ENCODE measurements at places on chromosomes 11 and 22. TPM values are rescaled to one million over a fixed set of nuclear protein-coding genes. Genes with fewer than 3 reads are reported as not detected.

DNA sequence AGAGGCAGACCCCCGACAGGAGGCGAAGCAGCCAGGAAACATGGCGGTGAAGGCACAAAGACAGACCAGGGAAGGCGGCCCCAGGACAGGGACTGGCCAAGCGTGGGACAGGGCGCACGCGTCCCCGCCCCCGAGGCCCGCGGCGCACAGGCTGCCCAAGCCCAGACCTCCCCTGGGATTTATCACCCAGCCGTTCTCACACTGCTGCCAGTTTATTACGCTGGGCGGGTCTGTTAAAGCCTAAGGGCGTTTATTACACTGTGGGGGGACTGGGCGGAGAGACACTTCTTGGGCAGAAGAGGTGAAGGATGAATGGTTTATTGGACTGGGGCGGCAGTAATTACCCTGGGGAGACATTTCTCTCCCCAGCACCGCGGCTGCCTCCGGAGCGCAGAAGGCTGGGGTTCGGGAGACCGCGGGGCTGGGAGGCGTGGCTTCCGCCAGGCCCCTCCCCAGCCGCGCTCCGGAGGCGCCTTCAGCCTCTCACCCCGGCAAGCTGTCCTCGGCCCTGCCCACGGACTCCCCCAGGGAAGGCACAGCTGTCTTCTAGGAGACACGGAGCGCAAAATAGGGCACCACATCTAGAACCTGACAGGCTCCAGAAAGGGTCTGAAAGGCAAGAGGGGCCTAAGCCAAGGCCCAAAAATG is 47.1 kb downstream of the SLC22A12 start:
- no peak overlapping the region for H3K27ac ChIP-seq
- H3K27me3 ChIP-seq: peaks cover 18% of the 10 kb centered on the region
- H3K4me3 ChIP-seq: no peak overlapping the region
- no peak for DNase-seq
- H3K36me3 ChIP-seq: no peaks in the 10 kb centered on the region

DNA sequence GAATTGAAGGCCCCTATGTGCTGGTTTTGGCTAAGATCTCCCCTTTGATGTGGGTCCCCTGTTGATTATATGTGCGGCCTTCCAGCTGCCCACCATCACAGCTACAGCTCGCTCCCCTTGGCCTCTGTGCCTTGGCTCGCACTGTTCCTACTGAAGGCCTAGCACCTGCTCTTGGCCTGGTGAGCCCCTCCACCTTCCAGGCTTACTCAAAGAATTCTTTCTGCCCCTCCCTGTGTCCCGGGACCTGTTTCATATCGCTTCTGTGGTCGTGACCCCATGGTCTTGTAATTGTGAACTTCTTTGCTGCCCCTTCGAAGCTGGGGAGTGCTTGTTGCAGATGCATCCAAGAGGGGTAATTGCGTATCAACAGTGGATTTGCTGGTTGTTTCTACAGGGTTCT is 12.5 kb downstream of the PEX26 start:
- H3K36me3 ChIP-seq: peaks cover 44% of the 10 kb centered on the region
- no peak for DNase-seq
- H3K27me3 ChIP-seq: no peaks in the 10 kb centered on the region
- H3K4me1 ChIP-seq: no peaks in the 10 kb centered on the region
- H3K4me3 ChIP-seq: no peak overlapping the region

DNA sequence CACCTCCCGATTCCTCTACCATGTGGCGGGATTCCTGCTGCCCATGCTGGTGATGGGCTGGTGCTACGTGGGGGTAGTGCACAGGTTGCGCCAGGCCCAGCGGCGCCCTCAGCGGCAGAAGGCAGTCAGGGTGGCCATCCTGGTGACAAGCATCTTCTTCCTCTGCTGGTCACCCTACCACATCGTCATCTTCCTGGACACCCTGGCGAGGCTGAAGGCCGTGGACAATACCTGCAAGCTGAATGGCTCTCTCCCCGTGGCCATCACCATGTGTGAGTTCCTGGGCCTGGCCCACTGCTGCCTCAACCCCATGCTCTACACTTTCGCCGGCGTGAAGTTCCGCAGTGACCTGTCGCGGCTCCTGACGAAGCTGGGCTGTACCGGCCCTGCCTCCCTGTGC is 10.5 kb downstream of the CXCR5 start:
- peaks cover 13% of the 10 kb centered on the region for H3K36me3 ChIP-seq
- H3K4me1 ChIP-seq: peaks cover 44% of the 10 kb centered on the region
- no peak overlapping the region for H3K4me3 ChIP-seq
- no peak for DNase-seq

GRCh38 chr11:74070723-74071492 is 62.0 kb upstream of the UCP3 start:
- no peaks in the 10 kb centered on the region for H3K27me3 ChIP-seq
- H3K36me3 ChIP-seq: peaks cover 23% of the 10 kb centered on the region
- H3K4me3 ChIP-seq: no peak overlapping the region
- no peak overlapping the region for H3K27ac ChIP-seq
- no peaks in the 10 kb centered on the region for H3K4me1 ChIP-seq

DNA sequence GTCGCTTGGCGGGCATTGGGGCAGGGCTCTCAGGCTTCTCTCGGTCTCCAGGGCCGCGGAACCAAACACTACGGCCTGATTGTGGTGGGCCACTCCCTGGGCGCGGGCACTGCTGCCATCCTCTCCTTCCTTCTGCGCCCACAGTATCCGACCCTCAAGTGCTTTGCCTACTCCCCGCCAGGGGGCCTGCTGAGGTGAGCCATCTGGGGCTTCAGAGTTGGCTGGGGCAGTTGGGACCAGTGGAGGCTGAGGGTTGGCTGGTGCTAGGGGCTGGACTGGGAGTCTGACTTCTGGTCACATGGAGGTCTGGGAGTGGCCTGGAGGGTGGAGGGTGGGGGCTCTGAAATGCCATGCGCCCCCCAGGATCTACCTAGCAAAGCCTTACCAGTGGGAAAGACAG is 15.3 kb upstream of the MYRF start:
- no peak overlapping the region for H3K4me3 ChIP-seq
- no peaks in the 10 kb centered on the region for H3K27me3 ChIP-seq
- H3K36me3 ChIP-seq: no peaks in the 10 kb centered on the region

DNA sequence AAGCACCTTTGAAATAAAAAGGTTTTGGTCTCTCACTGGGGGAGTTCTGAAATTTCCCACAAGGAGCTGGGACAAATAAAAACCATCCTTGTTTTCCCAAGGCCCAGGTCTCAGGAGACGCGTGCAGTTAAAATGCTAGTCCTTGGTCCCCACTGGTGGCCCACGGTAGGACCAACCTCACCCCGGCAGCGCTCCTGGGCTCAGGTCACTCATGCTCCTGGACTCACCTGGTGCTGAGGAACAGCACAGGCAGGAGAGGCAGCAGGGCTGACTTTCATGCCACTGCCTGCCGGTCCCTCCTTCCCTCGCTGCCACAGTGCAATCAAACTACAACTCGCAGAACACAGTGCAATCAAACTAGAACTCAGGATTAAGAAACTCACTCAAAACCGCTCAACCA is 356.8 kb upstream of the CCDC179 start:
- no peaks in the 10 kb centered on the region for H3K27me3 ChIP-seq
- no peak overlapping the region for H3K27ac ChIP-seq
- H3K4me3 ChIP-seq: no peak overlapping the region
- no peak for DNase-seq

DNA sequence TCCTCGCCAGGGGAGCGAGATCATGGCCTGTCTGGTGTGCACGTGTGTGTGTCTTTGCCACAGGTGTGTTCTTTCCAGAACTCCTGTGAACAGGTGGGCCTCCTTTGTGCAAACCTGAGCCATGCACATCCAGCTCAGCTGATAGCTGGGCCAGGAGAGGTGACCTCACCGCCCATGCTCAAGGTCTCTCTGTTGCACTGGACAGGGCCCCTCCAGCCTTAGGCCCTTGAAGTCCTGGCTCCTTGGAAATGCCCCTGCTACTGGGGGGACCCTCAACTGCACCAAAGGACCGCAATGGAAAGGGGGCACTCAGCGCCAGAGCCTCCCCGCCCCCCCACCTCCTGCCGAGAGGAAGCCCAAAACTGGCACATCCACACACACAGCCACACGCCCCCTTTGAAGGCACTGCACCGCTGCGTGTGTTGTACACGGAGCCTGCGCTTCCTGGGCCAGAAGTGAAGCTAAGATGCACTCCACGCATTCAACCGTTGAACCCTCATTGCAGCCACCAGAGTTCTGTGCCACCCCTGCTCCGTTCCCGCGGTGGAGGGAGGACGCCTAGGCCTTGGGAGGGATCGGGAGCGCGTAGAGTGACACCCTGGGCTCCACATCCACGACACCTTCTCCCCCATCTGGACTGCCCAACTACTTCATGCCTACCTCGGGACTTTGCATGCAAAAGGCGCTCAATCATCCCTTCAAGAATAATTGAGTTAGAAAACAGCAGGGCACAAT is 16.4 kb upstream of the IL2RB start:
- peak; percentile 50 for DNase-seq
- H3K27ac ChIP-seq: peak overlapping the region; percentile 66
- no peaks in the 10 kb centered on the region for H3K36me3 ChIP-seq
- H3K4me1 ChIP-seq: peaks cover 2% of the 10 kb centered on the region
- no peak overlapping the region for H3K4me3 ChIP-seq

DNA sequence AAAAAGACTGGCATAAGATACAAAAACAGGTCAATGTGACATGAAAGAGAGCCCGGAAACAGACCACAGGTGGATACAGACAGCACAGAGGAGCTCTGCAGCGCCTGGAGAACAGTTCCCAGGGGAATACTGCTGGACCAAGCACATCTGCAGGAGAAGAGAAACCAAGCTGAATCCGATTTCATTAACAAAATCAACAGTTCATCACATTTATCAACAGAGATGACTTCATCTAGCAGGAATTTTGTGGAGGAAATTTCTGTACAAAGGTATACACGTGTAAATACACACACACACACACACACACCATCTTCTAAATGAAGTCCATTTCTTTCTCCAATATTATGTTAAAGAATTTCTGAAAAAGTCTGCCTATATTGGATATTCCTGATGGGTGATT is 17.1 kb downstream of the YPEL1 start:
- H3K27me3 ChIP-seq: no peaks in the 10 kb centered on the region
- peaks cover 8% of the 10 kb centered on the region for H3K4me1 ChIP-seq
- DNase-seq: no peak
- no peak overlapping the region for H3K27ac ChIP-seq

DNA sequence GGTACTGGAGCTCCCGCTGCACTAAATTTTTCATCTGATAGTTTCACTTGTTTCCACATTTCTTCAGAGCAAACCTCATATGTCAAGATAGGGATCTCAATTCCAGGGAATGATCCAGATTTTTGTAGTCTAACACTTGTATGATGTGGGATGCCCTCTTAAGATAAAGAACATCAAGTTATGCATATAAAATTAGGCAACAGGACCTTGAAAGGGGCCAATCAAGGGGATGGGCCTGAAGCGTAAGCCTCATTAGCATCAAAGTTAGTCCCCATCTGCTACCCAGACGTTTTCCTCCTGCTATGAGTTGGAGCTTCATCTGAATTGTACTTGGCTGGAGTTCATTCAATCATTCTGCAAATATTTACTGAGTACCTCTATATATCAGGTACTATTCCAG is 17.5 kb downstream of the PDGFD start:
- H3K36me3 ChIP-seq: no peaks in the 10 kb centered on the region
- H3K27ac ChIP-seq: no peak overlapping the region
- DNase-seq: no peak
- H3K27me3 ChIP-seq: no peaks in the 10 kb centered on the region
- H3K4me1 ChIP-seq: no peaks in the 10 kb centered on the region
- no peak overlapping the region for H3K4me3 ChIP-seq

- no peak overlapping the region for H3K4me3 ChIP-seq
- H3K4me1 ChIP-seq: no peaks in the 10 kb centered on the region
- DNase-seq: no peak
- no peaks in the 10 kb centered on the region for H3K27me3 ChIP-seq
- no peaks in the 10 kb centered on the region for H3K36me3 ChIP-seq
- no peak overlapping the region for H3K27ac ChIP-seq
Observed at GRCh38 chr11:118102721-118103261, 16.0 kb upstream of the SMIM35 start.

GRCh38 chr11:404551-405264 is 10.1 kb downstream of the SIGIRR start:
- peaks cover 13% of the 10 kb centered on the region for H3K4me1 ChIP-seq
- no peak overlapping the region for H3K4me3 ChIP-seq
- DNase-seq: no peak

- H3K27me3 ChIP-seq: no peaks in the 10 kb centered on the region
- H3K4me3 ChIP-seq: no peak overlapping the region
- no peak for DNase-seq
- H3K4me1 ChIP-seq: no peaks in the 10 kb centered on the region
Observed at GRCh38 chr11:58763120-58763490, 31.4 kb upstream of the GLYAT start.

DNA sequence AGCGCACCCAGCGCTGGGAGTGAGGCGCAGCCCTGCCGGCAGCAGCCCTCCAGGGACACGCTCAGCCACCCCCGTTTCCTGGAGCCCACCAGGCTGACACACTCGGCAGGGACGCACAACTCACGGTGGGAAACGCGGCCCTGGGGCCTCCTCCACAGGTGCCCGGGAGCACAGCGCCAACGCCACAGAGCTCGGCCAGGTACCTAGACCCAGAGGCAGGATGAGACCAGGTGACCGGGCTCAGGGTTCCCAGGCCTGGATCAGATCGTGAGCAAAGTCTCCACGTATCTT is 18.0 kb downstream of the TUBGCP6 start:
- H3K27me3 ChIP-seq: no peaks in the 10 kb centered on the region
- no peak overlapping the region for H3K4me3 ChIP-seq
- peaks cover 77% of the 10 kb centered on the region for H3K36me3 ChIP-seq
- no peak for DNase-seq

DNA sequence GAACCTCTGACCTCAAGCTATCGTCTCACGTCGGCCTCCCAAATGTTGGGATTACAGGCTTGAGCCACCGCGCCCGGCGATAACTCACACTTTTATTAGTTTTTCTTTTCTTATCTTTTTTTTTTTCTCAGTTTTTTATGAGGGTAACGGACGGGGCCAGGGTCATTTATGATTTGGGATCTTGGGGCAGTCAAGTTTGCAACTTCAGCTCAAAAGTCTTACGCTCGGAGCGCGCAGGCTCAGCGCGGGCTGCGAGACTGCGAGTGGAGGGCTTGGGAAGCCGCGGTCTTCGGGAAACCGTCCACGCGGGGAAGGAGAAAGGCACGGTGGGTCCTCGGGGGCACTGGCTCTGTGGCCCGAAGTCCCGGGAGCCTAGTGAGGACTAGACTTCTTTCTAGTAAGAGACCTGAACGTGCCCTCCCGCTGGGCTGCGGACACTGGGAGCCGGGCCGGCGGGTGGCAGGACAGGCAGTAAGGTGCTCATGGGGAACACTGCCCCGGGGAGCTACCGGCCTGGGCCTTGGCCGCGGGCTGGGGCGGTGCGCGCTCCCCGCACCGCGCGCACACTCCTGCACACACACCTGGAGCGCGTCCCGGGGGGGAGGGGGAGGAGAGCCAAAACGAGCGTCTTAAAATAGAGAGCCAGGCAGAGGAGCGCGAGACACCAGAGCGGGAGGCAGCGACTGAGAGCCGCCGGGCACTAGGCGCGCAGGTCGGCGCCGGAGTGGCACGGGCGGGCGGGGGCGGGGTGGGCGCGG is 476 bp upstream of the BARX2 start:
- H3K4me3 ChIP-seq: no peak overlapping the region
- H3K36me3 ChIP-seq: no peaks in the 10 kb centered on the region
- no peak overlapping the region for H3K27ac ChIP-seq
- peaks cover 3% of the 10 kb centered on the region for H3K4me1 ChIP-seq

- no peak overlapping the region for H3K4me3 ChIP-seq
- DNase-seq: no peak
- H3K27me3 ChIP-seq: no peaks in the 10 kb centered on the region
- no peaks in the 10 kb centered on the region for H3K4me1 ChIP-seq
- peaks cover 62% of the 10 kb centered on the region for H3K36me3 ChIP-seq
Observed at GRCh38 chr22:31818481-31819392, 64.9 kb downstream of the DEPDC5 start.

Gene ACCSL
- 0.05 TPM for total RNA-seq

Gene SPCS2
- total RNA-seq: 29.3 TPM

Gene DGCR6
- 1.2 TPM for total RNA-seq

Gene ANKK1
- 0.14 TPM for total RNA-seq

Gene C1QTNF4
- total RNA-seq: 1.3 TPM
